ENCODE measurements at places on chromosomes 11 and 22.
A peak's percentile ranks its signal among the peaks of the same experiment; 100 is the strongest.

GRCh38 chr22:24430431-24431308 lies 3.3 kb downstream of the ADORA2A start:
- DNase-seq = no peak

DNA sequence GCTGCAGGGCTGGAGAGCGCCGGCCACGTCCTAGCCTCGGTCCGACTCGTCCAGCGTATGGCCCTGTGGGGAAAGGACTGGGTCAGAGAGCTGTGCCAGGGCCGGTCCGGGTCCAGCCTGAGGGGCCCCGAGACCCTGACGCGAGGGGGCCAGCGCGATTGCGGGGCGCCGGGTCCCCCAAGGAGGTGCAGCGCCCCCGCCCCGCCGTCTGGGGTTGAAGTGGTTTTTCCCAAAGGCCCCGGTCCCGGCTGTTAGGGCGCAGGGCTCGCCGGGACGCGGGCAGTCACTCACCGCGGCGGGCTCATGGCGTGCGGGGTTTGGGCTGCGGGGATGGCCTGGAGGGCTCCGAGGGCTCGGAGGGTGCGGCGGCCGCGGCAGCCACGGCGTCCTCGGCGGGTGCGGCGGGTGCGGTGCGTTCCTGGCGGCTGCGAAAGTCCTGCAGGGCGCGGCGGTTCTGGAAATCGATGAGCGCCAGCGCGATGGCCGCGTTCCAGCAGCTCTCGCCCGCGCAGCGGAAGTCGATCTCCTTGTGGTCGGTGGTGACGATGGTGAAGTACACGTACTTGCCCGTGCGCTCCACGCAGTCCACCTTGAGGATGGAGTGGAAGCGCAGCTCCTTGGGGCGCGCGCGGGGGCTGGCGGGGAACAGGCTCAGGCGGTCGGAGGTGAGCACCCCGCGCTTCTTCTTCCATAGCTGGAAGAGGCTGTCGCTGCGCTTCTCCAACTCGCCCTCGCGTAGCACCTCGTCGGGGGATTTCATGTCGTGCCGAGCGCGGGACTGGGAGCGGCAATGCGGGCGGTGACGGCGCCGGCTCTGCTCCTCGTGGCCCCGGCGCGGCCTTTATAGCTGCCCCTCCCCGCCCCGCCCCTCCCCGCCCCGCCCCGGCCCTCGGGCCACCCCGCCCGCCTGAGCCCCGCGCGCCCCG lies at the start of gene PHLDA2:
PHLDA2 (minus strand) TSS at position 816 of the 926 bp plus-strand sequence; CDS start at position 760, 56 bp downstream.
- peak; percentile 22 for DNase-seq

GRCh38 chr11:34356130-34356529 lies 1.7 kb downstream of the ABTB2 start:
- no peak for DNase-seq

- no peak for DNase-seq
Measured at GRCh38 chr11:125743681-125744080, 2.4 kb upstream of the PATE1 start.

DNA sequence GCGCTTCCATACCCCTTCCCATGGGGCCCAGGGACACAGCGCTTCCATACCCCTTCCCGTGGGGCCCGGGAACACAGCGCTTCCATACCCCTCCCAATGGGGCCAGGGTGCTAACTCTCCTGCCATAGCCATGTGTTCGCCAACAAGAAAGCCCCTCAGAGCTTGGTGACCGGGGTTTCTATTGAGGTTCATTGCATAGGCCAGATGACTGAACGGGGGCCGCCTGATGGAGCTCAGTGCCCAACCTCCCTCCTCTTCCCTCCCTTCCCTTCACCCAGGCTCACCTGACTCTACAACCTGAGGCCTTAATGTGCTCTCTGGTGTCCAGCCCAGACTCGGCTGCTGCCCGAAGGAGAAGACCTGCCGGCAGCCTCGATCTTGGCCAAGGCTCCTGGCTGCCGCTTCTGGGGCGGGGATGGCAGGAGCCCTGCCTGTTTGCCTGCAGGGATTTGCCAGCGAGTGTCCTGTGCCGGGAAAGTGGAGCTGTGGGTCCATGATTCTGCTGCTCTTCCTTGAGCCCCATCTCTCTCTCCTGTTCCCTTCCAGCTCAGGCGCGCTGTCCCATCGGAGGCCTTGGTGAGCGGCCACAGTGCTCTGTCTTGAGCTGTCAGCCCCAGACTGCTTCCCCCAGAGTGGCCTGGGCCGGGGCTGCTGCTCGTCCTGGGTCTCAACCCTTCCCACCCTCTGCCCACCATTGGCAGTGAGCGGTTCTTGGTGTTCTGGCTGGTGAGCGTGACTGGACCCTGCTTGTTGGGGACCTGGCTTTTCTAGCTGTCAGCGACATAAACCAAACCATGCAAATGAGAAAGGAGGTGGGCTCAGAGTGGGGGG lies 267.0 kb downstream of the TBC1D22A start:
- DNase-seq = no peak

DNA sequence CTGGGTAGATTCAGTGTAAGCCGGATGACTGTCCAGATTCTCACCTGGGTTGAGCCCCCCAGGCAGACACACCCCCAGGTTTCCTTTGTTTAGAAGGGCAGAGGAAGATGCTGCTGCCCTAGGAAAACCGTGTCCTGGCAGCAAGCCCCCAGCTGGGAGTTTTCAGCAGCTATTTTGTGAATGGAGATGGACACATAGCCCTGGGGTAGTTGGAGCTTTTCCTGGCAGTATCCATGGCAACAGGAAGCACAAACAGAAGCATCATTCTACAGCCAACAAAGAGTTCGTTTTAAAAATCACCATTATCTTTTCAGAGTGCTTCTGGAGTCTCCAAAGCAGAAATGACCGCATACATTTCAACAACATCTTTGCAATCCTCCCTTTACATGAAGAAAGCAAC lies 245.5 kb downstream of the BRD1 start:
- no peak for DNase-seq

DNA sequence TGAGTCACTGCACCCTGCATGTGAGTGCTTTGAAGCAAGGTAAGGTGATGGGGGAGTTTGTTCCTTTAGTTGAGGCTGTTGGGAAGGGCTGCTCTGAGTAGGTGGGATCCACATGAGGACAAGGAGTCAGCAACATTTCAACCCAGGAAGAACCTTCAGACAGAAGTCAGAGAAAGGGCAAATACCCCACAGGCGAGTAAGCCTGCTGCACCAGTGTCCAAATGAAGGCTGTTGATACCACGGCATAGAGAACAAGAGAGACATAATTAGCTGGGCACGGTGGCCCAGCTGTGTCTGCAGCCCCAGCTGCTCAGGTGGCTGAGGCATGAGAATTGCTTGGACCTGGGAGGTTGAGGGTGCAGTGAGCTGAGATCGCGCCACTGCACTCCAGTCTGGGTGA lies 54.3 kb upstream of the CLMP start:
- DNase-seq = no peak

GRCh38 chr22:49402169-49402568 lies 425.5 kb downstream of the BRD1 start:
- no peak for DNase-seq
